Renal cortex interstitium (tissue), 15 donors: ENCODE measurements at places on chromosomes 3 and 15. TPM values are rescaled to one million over a fixed set of nuclear protein-coding genes. Genes with fewer than 3 reads are reported as not detected.

GRCh38 chr3:56931836-56932235, 128.6 kb upstream of the SPATA12 start:
- no peak for DNase-seq

MTFMT gene
- polyA plus RNA-seq = 15.7 TPM

ZNF662 gene
- 27.9 TPM for polyA plus RNA-seq

DNA sequence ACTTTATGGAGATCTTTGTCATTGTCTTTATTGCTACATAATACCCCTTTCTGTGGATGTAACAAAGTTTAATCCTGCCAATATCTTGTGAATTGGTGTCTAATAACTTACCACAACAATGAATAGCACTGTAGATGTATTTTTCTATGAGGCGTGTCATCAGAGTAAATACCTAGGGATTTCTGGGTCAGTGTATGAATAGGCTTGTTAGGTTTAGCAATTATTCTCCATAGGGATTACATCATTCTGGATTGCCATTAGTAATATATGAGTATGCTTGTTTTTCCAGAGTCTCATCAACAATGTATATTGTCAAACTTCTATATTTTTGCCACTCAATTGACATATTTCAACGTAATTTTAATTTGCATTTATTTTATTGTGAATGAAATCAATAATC, 67.9 kb downstream of the UNC13C start:
- no peak for DNase-seq

- no peak for DNase-seq
Observed at GRCh38 chr3:18143258-18143780, 281.8 kb downstream of the SATB1 start.

SPESP1 gene
- polyA plus RNA-seq = 4.5 TPM

DNA sequence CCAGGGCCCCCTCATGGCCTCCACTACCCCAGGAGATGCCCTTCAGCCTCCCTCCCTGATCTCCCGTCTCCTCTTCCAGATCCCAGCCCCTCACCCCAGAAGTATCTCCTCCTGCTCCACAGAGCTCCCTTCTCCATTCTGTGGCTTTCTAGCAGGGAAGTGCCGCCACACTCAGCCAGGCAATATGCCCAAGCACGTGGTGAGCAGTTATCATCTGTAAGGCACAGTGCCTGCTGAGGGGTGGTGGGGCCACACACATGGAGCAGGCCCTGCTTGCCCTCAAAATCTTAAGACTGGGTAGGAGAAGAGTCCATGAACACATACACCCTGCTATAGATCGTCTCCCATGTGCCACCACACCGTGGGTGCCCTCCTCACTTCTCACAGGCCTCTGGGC, 2.4 kb upstream of the PHGR1 start:
- no peak for DNase-seq

- DNase-seq = no peak
Observed at GRCh38 chr15:38651328-38652038, 86.9 kb upstream of the RASGRP1 start.

DNA sequence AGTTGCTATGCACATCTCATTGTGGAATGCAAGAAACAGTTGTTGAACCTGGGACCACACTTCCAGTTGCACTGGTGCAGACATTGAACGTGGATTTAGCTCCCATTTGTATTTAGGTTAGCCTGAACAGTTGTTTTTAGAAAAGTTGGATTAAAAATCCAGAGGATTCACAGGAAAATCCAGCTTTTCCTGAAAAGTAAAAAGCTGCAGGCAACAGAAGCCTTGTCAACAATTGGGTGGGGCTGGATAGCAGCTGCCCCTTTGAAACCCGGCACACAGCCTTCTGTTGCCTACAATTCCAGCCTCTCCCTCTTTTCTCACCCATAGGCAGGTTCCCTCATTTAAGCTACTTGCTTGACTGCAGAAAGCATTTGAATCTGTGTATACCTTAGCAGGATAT, 165.3 kb upstream of the TBL1XR1 start:
- no peak for DNase-seq

DNA sequence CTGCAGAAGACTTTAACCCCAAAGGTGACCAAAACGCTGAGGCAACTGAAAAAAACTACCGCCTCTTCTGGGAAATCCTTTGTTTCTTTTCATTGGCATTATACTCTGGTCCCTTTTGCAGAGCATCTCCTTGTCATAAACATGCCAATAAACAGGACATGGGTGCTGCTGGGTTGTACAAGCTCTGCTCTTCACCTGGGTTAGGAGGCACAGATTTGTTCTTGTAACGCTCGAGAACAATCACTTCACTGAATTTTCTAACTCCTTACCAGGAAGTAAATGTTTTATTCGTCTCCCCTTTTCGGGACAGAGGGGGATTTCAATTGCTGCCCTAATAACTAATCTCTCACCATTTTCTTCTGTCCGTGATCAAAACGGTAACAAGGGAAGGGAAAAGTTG, 1.3 kb downstream of the PLCH1 start:
- no peak for DNase-seq

RAD18 gene
- 9.7 TPM for polyA plus RNA-seq

DNA sequence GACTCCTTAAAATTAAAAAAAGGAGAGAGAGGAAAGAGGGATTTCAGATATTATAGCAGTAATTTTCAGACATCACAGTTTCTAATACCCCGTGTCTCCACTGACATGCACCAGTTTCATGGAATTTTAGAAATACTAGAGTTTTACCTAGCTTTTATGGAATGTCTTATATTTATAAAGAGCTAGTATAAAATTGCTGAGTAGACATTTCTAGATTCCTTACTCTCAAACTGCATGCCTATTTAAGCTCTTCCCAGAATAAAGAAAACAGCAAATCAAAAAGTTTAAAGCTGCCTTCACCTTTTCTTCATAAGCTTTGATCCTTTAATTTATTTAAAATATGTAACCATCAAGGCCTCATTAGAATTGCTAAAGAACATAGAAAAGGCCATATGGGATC, 247.4 kb upstream of the IL12A start:
- no peak for DNase-seq

DNA sequence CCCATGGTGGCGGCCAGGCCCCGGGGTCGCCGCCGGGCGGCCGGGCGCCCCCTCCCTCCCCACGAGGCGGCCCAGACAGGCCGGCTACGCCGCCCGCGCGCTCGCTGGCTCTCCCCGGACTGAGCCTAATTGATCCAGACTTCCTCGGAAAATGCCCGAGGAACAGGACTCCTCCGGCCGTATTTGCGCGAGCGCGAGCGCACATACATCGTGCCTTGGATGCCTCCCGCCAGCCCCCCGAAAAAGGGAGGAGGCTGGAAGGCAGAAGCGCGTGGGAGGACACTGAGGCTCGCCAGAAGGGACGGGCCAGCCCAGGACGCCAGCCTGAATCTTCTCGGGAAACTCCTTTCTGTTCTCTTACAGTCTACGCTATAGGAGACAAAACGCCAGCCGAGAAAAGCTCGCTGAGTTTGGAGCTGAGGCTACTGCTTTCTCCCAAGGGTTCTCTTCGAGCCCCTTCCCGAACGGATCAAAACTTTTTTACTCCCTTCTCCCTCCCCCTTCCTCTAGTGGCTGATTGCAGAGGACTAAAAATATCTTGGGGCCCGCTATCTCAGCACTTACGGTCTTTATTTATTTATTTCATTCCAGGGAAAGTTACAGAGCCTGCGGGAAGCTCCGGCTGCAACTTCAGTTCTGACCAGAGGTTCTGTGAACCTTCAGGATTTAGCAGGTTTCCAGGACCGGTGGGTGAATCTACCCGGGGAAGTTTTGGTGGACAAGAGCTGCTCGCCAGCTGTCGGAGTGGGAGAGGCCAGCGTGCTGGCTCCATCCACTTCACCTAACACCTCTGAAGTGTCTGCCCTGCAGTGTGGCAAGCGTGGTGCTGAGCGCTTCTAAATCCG, at the start of gene PDZRN3:
TSS of gene PDZRN3 (minus strand) at position 121 of the 845 bp plus-strand sequence.
- peak; percentile 64 for DNase-seq

DNA sequence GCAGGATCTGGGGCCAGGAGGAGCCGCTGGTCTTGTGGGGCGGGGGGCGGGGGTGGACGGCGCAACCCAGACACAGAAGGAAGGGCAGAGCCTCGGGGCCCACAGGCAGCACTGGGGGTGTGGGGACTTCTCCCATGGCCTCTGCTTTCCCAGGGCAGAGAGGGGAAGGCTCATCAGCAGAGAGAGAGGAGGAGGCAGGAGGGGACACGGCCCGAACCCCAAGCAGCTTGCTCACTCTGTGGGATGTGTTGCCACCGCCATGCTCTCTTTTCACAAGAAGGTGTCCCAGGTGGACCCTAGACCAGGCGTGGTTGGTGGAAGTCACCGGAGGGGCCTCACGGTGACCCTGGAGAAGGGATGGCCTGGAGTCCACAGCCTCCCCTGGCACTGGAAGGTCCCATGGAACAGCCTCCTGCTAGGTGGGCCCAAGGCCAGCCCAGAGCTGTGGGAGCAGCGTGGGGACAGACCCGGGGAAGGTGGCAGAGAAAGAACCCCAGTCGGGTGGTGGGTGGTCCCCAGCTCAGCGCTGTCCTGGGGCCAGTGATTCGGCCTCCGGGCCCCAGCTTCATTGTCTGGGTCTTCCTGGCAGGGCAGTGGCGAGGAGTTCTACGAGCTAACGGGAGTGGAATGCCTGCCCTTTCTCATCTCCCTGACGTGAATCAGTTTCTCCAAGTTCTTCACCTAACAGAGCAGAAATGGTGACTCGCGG, 46.8 kb upstream of the PCSK6 start:
- no peak for DNase-seq

DNA sequence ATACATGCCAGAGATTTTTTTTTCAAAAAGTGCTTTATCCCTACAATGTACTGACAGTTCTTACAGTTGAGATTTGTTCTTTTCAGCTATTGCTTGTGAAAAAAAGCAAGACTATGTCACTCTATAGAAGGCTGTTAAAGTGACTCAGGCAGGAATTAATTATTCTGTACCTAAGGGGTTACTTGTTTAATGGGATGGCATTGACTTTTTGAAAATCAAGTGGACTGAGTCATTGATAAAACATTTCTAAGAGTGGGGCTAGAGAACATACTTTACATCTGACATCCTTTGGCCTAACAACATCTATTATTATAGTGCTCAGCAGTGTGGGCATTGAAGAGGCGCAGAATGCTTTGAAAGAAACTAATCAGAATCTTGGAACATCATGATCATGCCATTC, 34.3 kb downstream of the INTS14 start:
- DNase-seq = no peak

DNA sequence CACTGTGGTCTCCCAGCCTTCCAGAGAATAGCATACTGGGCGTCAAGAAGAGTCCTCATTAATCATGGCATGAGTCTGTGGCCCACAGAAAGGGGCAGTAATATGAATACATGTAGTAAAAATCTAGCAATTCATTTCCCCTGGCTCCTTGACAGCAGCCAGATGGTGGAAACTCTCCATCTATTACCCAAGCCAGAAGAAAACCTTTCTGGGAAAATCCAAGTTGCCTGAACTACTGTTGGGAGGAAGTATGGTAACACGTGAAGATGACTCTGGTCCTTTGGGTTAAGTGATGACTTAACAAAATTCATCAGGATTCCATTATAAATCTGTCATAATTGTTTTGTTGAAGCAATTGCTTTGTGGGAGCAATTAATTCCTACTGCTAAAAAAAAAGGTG, 530.5 kb downstream of the FHIT start:
- DNase-seq = no peak

GRCh38 chr3:127488740-127489139, 101.8 kb downstream of the TPRA1 start:
- DNase-seq = no peak

GRCh38 chr15:61318802-61319525, 89.9 kb upstream of the RORA start:
- no peak for DNase-seq

ZIC4 gene
- polyA plus RNA-seq = not detected

KLHL6 gene
- 1.2 TPM for polyA plus RNA-seq

ITGA11 gene
- 3.1 TPM for polyA plus RNA-seq

NDN gene
- 96.9 TPM for polyA plus RNA-seq

SLC6A1 gene
- polyA plus RNA-seq = 0.65 TPM

DNA sequence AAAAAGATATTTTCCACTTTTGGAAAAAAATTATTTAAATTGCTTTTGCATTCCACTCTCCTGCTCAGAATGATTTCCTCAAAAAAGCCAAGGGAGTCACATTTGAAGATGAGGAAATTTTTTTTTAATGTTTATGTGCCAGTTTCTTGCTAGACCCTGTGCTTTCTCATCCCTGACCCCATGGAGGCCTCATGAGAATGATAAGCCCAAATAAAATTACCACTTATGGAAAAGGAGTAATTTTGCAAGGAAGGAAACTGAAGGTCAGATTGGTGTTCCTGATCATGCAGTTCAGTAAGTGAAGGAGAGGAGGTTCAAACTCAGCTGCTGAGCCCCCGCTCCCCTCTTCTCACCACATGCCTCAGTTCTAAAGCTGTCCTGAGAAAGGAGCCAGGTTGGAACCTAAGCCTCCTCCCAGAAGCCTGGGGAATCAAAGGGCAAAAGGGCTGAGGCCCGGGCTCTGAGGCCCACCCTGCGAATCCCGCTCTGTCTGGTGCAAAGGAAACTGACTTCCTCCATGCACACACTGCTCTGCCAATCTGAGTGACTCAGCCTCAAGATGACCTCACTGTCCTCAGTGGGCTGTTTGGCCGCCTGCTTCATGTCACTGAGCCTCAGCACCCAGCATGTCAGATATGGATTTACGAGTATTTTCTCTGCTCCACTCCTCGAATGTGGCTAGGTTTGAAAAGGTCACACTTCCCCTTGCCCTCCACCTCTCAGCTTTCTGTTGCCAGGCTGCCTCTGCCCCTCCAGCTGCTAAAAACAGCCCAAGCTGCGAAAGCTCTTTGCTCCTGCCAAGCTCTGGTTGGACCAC, 56.9 kb upstream of the FLNB start:
- DNase-seq = no peak

GRCh38 chr3:102979191-102979590, 544.4 kb downstream of the ZPLD1 start:
- no peak for DNase-seq

- DNase-seq = no peak
Observed at GRCh38 chr3:48222616-48223513, at the start of gene CAMP. Gene CAMP, plus strand, starts transcription at chr3:48223495. Its CDS starts 17 bp downstream, at chr3:48223512.

- peak; percentile 51 for DNase-seq
Observed at GRCh38 chr15:73982222-73982962, 9.7 kb downstream of the STOML1 start.

SLC28A1 gene
- 7.2 TPM for polyA plus RNA-seq

SPSB4 gene
- polyA plus RNA-seq = 20.0 TPM
